ENCODE measurements at places on chromosomes 7 and 10.

DNA sequence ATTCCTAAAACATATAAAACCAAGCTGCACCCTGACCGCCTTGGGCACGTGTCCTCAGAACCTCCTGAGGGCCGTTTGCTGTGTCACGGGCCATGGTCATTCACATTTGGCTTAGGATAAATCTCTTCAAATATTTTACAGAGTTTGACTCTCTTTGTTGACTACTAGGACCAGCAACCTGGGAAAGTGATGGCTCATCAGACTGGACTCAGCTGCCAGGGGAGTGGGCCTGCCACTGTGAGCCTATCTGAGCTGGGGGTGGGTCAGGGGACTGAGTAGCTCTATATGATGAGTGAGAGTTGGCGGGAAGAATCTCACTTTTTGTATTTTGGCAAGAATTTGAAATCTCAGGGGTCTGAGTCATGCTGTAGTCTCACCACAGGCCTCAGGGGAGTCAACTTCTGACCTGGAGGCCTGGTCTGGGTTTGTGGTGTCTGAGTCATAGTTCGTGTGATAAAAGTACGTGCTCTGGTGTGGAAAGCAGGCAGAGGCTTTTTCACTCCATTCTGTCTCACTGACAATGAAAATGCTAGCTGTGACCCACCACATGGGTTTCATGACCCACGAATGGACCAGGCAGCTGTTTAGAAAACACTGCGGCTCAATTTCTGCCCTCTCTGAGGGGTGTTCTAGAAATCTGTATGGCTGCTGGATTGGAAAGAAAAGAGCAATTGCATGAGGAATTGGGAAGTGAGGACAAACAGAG lies 4.2 kb upstream of the UPP1 start:
- no peak for DNase-seq

- DNase-seq = no peak
Observed at GRCh38 chr10:79021331-79021907, 47.3 kb upstream of the ZMIZ1 start.

DNA sequence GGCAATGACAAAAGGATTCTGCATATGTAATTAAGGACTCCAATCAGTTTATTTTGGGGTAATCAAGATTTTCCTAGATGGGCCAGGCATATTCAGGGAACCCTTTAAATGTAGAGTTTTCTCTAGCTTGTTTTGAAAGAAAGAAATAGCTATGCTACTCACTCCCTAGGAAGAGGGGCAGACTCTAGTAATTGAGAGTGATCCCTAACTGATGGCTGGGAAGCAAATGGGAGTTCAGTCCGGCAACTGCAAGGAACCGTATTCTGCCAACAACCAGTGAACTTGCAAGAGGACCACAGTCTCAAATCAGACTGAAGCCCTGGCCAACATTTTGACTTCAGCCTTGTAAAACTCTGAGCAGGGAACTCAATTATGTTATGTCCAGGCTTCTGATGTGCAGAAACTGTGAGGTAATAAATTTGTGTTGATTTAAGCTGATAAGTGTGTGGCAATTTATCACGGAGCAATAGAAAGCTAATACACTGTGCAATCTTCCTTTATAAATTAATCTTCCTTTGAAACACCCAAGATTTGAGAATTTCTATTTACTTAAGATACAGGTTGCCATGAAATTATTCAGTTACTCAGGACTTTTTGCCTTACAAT lies 14.0 kb downstream of the AOAH start:
- no peak for DNase-seq

GRCh38 chr7:98021588-98022351 lies 31.8 kb upstream of the OCM2 start:
- DNase-seq = peak; percentile 53

DNA sequence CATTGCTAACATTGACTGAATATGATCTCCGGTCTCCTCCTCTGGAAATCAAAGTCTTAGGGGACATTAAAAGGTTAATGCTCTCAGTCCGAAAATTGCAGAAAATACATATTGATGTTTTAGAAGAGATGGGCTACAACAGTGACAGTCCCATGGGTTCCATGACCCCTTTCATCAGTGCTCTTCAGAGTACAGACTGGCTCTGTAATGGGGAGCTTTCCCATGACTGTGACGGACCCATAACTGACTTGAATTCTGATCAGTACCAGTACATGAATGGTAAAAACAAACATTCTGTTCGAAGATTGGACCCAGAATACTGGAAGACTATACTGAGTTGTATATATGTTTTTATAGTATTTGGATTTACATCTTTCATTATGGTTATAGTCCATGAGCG lies 39.2 kb downstream of the SAMD8 start:
- DNase-seq = no peak

DNA sequence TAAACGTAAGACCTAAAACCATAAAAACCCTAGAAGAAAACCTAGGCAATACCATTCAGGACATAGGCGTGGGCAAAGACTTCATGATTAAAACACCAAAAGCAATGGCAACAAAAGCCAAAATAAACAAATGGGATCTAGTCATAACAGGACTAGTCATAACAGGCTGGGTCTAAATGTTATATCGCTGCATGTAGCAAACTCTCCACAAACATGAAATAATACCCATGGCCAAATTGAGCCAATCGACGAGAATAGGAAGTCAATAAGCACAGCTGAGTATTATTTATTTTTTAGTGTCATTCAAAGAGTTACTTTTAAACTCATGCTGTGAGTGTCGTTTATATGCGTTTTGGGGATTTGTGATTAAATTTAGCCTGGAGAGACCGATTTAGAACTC lies 225.1 kb downstream of the TFEC start:
- DNase-seq = no peak

GRCh38 chr7:100885440-100886141 lies 3.9 kb downstream of the UFSP1 start:
- DNase-seq = no peak

GRCh38 chr7:27532314-27532713 lies 130.4 kb downstream of the HIBADH start:
- no peak for DNase-seq

- DNase-seq = no peak
Observed at GRCh38 chr7:88217675-88218428, 2.0 kb downstream of the SRI start.

- no peak for DNase-seq
Observed at GRCh38 chr10:62748386-62748785, 56.1 kb upstream of the ADO start.

DNA sequence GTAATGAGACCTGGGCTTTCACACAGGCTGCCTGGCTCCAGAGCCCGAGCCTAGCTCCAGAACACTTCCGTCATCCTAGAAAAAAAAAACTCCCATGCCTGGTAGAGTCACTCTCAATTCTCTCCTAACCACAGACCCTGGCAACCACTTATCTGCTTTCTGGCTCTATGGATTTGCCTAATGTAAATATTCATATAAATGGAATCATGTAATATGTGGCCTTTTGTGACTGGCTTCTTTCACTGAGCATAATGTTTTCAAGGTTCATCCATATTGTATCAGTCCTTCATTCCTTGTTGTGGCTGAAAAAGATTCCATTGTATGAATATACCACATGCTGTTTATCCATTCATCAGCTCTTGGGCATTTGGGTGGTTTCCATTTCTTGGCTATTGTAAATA lies 167.7 kb upstream of the MKLN1 start:
- DNase-seq = no peak

GRCh38 chr7:93046641-93047040 lies 71.1 kb downstream of the SAMD9 start:
- no peak for DNase-seq

GRCh38 chr10:8640878-8641277 lies 586.4 kb downstream of the GATA3 start:
- no peak for DNase-seq

- DNase-seq = no peak
Observed at GRCh38 chr10:38072552-38072951, 21.6 kb upstream of the ZNF37A start.

DNA sequence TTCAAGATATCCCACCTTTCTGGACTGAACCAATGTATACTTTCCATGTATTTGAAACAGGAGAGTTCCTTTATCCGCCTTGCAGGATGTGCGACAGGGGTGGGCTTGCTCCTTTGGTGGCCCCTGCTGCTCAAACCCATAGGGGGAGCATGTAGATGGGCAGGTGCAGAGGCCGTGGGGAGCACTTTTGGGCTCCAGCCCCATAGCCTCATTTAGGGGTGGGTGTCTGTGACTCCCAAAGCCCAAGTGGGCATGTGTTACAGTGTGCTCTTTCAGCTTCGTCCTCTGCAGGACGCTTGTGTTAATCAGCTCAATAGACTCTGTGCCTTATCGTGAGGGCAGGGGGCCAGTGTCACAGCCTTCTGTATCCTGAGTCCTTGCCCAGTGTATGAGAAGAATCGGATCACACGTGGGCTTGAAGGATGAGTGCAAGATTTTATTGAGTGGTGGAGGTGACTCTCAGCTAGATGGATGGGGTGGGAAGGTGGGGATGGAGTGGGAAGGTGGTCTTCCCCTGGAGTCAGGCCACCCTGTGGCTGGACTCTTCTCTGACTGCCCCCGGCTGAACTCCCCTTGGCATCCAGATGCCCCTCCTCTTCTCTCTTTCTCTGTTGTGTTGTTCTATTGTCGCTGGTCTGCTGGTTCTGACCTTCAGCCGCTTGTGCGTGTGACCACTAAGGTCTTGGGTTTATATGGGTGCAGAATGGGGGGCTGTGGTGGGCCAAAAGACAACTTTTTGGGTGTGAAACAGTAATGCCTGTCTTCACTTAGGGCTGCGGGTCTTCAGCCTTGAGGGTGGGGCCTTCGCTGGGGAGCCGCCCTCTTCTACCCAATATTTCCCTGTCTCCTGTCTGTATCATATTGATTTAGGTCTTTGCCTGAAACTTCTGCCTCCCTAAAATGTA lies 262.2 kb downstream of the GLRX3 start:
- DNase-seq = no peak

DNA sequence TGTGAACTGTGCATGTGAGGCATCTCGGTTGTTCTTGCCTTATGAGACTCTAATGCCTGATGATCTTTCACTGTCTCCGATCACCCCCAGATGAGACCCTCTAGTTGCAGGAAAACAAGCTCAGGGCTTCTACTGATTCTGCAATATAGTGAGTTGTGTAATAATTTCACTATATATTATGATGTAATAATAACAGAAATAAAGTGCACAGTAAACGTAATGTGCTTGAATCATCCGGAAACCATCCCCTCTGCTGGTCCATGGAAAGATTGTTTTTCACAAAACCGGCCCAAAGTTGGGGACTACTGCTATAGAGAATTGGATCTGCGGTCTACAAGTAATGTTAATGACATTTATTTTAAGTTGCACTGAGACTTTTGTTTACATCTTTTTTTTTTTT lies 126.7 kb downstream of the TPST1 start:
- no peak for DNase-seq

- DNase-seq = peak; percentile 0
Observed at GRCh38 chr10:123502983-123503382, 163.2 kb upstream of the GPR26 start.

DNA sequence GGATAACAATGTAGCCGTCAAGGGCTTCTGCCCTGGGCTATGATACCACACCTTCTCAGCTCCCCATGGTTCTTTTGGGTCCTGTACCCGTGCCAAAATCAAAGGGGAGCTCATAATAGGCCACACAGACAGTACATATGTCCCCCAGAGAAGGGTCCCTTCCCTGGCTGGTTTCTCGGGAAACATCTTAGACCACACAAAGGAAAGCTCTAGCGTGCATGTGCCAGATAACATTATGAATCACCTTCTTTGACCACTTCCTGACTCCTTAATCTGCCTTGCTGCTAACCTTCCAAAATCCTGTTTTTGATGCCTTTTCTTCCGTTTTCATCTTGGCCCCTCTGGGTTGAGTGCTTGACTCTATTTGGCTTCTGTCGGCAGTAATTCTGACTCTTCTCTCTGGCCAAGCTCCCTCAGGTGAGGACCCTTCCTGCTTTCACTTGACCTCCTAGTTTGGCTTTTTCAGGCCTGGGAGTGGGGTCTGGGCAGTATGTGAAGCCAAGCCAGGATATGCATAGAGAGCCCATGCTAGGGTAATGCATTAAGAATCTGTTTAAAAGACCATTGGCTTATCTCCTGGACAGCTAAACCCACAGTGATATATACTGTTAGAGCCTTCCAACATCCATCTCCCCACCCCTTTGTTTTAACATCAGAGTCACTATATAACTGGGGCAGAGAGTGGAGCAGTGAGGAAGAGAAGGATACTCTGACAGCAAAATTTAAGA lies 84.8 kb downstream of the ANLN start:
- DNase-seq = no peak

DNA sequence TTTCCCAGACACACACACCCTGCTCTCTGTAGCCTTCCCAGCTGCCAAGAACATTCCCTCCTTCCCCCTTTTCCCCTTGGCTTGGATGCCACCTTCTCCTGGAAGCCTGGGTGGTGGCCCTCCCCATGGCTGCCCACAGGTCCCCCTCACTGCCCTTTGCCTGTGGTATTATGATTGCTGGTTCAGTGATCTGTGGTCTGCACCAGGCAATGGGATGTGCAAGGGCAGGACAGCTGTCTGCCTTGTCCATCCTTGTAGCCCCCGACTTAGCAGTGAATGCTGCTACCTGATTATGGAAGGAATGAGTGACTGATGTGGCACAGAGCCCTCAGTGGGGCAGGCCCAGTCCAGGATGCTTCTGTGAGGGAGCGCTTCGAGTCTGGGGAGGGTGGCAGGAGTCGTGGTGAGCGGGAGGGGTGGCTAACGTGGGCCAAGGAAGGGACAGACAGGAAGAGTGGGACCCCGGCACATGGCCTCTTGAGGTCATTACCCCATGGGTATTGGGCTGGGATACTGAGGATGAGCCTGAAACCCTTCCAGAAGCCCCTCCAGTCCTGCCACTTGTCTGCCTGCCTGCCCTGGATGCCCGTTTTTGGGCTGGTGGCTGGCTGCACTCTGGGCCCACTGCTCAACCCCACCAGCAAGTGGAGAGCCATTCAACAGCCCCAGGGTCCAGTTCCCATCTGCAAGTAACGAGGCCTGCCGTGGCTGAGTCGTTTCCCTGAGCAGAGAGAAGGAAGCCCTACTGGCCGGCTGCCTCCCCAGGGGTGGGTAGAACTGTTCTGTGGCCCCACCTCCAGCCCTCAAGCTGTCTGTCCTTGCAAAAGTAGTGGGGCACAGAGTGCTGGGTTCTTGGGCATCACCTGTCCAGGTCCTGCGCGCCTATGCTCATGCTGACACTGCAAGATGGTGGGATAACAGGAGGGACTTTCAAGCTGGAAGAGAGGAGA lies 8.8 kb downstream of the CHST3 start:
- no peak for DNase-seq

- DNase-seq = no peak
Observed at GRCh38 chr10:44965651-44966097, 6.1 kb downstream of the RASSF4 start.

GRCh38 chr10:79079490-79080355 lies 11.0 kb downstream of the ZMIZ1 start:
- DNase-seq = no peak

DNA sequence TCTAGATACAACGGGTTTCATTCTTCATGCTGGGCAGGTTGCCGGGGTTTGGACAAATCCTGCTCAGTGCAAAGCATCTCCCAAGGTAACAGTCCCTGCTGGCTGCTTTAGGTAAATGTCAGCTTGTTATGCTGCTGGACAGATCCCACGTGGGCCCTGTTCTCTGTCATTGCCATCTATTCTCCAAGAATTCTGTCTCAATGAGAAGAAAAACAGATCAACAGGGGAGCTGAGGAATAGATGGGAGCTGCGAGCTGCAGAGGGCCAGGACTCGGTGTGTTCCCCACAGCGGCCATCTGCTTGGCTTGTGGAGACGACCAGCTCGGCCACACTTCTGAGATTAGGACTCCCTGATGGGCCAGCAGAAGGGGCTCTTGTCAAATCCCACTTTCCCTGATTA lies 235.2 kb downstream of the DPP6 start:
- DNase-seq = peak; percentile 13
